Left forelimb (tissue), 1 donor: ENCODE measurements at places on chromosomes 3 and 15.
A peak's percentile ranks its signal among the peaks of the same experiment; 100 is the strongest.

DNA sequence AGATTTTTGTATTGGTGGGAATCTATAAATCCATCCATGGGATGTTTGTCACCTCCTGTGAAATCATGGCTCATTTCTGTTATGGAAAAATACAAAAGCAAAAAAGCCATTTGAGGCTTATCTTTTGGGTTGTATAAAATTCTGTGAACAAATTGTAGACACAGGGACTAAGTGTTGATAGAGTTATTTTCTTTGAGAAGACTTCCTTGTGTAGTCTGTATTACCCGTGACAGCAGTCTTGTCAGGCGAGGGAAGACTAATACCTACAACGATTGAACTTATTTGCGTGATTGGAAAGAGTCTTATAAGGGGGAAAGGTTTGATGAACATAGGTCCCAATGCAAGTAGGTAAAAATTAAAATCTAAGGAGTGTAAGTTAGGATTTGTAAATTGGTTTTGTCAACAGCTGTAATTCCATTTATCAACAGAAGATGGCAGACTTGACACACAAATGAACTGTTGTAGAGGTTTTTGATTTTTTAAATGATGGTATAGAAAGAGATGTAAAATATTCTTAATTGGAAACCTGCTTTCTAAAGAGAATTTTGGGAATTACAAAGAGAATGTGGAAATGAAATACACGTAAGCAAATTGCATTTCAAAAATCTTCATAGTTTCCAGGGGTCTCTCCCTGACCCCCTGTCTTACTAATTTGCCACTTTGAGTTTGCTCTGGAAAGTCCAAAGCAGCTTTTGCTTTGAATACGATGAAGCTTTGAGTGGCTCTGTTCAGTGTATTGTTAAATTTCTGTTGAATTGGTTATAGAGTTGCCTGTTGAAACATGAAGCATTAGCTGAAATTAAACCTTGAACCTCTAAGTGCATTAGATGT lies 33.2 kb downstream of the SLC25A26 start:
- no peak for DNase-seq

- no peak for DNase-seq
Observed at GRCh38 chr3:129613367-129613740, 6.9 kb upstream of the PLXND1 start.

DNA sequence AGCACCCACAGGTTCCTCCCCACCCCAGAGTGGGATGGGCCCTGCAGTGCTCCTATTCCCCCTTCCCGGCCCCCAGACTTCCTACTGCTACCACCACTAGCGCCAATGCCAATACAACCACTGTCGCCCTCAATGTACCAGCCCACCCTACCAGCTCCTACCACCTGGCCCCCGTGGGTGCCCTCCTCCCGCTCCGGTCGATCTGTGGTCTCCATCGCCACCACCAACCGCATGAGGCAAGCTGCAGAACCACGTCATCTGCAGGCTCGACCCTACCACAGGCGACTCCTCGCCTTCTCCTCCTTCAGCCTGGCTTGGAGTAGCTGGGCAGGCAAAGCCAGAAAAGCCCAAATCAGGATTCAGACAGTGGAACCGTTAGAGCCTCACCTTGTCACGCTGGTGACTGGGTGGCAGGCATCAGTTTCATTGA lies 179.3 kb downstream of the POTEB3 start:
- no peak for DNase-seq

DNA sequence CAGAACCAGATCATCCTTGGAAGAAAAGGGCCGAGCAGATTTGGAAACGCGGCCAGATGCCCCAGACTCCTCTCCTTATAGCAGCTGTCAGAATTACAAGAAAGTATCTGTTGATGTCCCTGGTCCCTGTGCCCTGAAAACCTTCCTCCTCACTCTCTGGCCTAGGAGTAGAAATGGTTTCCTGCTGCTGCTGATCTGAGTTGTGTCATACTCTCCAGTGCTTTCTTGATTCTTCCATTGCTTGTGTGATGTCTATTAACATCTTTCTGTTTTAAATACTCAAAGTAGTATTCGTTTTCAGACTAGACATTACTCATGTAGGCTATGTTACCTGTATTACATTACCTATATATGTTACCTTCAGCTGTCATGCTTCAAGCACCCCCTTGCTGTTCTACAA lies 26.8 kb upstream of the HERC1 start:
- DNase-seq: no peak

DNA sequence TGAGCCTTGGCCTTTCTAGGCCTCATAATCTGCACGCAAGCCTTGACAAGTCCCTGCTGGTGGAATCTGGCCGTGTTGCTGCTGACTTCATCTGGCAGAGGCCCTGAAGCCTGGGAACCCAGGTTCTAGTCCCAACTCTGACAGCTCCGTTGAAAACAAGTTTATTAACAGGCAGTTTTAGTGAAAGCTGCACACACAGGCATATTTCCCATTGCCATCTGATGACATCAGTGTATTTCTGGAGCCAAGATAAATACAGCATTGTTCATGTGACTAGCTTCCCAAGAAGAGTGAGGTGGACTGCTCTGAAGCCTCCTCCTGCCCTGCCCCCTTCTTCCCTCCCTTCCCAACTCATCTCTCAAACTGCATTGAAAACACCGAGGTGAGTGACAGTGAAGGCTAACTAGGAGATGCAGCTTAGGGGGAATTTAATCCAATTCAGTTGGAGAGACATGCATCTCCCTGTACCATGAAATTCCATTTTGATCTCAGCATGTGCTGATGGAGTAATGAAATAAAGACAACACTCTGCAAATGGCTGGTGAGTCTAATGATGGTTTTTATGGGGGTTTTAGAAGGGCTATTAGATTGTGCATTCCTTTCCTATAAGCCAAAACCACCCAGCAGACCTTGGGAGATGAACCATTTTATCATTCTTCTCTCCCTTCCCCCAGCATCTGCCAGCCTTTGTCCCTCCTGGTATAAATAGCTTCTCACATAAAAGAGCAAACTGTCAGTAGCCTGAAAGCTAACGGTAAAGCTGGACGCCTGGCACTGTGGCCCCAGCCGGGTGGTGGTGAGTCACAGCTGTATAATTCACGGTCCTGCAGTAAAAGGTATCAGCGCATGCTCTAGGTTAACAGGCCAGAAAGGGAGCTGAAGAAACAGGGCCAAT lies 38.0 kb downstream of the PRICKLE2 start:
- no peak for DNase-seq

- DNase-seq: no peak
Observed at GRCh38 chr15:51051776-51052175, 42.9 kb downstream of the TNFAIP8L3 start.

- no peak for DNase-seq
Observed at GRCh38 chr3:12656850-12657249, 7.1 kb downstream of the RAF1 start.

- no peak for DNase-seq
Observed at GRCh38 chr3:15805756-15806266, 8.0 kb upstream of the ANKRD28 start.

DNA sequence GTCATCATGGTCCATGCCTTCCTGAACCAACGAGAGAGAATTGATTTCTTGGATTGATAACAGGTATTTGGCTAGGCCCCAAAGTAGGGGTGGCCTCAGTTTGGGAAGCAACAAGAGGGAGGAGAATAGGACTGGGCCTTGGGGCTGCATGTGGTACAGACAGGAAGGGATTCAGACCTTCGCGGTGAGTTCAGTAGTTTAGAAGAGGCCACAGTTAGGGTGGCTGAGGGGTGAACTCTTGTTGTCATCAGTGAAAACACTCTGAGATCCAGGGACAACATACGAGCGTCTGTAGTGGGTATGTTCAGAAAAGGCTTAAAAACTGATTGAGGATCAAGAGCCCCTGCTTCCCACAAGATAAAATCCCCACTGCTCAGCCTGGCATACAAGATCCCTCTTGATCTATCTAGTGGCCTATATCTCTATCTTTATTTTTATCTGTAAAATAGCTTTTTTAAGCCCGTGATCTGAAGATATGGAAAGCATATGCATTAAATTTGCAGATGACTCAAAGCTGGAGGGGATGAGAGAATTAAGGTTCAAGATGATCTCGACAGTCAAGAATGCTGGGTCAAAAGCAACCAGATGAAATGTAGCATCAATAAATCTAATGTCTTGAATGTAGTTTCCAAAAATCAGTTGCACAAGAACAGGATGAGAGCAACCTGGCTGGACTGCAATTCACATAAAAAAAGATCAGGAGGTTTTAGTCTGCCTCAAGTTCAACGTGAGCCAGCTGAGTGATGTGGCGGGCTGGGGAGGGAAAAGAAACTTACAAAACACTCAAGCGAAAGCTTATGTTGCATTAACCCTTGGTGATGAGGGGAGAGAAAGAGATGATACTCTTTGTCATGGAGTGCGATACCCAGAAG lies 221.1 kb upstream of the TLE3 start:
- DNase-seq: no peak

DNA sequence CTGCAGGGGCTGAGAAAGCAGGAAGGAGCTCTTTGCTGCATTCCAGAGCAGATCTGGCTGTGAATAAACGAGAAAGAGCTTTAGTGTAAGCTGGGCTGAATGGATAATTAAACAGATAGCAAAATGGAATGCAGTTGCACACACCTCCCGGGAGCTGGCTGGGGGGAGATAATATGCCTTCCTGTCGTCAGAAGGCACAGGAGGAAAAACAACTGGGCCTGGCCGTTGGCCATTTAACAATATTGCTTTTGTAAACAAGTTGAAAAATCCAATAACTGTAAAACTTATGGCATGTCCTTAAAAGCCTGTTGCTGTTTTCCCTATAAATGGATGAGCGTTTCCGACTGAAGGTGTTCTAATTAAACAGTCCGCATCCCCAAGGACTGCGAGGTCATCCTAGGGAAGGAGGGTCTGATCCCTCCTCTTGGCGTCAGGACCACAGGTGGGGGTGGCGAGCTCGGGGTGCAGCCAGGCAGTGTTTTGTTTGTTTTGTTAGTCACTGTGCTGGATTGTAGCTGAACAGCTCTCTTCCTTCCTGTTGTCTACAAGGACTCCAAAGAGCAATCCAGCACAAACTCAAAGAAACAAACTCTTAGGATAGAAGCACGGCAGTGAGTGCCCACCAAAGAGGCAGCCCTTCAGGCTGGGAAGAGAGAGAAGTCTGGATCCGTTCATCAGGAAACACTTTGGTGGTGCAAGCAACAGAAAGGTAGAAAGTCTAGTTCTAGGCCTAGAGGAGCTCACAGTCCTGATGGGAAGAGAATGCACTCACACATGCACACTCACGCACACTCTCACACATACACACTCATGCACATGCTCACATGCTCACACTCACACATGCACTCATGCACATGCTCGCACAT lies 133.4 kb upstream of the SMAD3 start:
- DNase-seq: peak; percentile 62

DNA sequence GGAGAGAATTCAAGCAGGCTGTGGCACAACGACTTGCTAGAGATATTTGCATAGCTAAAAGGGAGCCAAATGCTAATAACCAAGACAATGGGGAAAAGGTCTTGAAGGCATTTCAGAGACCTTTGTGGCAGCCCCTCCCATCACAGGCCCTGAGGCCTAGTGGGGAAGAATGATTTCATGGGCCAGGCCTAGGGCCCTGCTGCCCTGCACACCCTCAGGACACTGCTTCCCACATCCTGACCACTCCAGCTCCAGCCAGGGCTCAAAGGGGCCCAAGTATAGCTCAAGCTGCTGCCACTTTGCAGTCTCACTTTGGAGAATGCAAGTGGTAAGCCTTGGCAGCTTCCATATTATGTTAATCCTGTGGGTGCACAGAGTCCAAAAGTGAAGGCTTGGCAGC lies 21.5 kb upstream of the PTPN23 start:
- no peak for DNase-seq
